Right atrium auricular region (tissue), 2 donors: ENCODE measurements at places on chromosomes 16 and 17. TPM values are rescaled to one million over a fixed set of nuclear protein-coding genes. Genes with fewer than 3 reads are reported as not detected.

FN3K gene
- 28.3 TPM for total RNA-seq

- H3K4me3 ChIP-seq = no peak overlapping the region
- DNase-seq = no peak
- H3K27me3 ChIP-seq = no peaks in the 10 kb centered on the region
- H3K36me3 ChIP-seq = no peaks in the 10 kb centered on the region
These were observed 76.8 kb upstream of the LGALS9 start for GRCh38 chr17:27554152-27554551.

DNA sequence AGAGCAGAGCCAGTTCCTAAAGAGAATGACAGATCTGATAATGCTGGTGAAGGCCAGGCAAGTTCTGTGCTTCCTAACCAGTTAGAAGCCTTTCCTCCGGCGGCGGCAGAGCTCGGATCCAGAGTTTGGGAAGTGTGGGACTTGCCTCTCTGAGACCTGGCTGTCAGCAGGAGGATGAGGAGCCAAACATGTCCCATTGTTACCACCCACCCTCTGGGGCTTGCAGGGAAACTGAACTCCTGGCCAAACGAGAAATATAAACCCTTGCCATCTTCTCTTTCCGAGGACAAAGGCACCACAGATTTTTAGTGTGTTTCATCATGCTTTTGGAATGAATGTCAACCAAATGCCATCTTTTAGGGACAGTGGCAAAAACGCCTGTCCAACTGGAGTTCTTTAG is 80.2 kb upstream of the SMURF2 start:
- H3K4me3 ChIP-seq = no peak overlapping the region
- peak overlapping the region; percentile 64 for H3K27ac ChIP-seq
- H3K4me1 ChIP-seq = peaks cover 36% of the 10 kb centered on the region

NPW gene
- not detected for total RNA-seq

DNA sequence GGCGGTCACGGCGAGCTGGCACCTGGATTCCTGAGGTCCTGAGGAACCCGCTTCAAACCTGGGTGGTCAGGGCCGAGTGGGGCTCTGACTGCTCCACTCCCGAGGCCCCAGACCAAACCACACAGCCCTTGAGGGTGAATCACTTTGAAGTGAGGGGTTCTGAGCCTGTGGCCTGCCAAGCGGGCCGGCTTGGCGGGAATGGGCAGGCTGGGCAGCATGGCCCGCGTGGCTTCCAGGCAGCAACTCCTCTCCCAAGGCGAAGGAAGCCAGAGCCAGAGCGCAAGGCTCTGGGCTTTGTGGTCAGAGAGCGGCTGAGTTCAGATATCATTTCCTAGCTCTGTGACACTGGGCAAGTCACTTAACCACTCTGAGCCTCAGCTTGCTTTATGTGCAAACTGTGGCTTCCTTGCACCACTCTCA is 42.7 kb downstream of the CMIP start:
- no peaks in the 10 kb centered on the region for H3K4me1 ChIP-seq
- H3K4me3 ChIP-seq = no peak overlapping the region
- DNase-seq = no peak
- no peaks in the 10 kb centered on the region for H3K27me3 ChIP-seq
- H3K27ac ChIP-seq = no peak overlapping the region

HCRT gene
- total RNA-seq = not detected

GRCh38 chr16:47712276-47713224 is 251.4 kb downstream of the PHKB start:
- DNase-seq = no peak
- no peaks in the 10 kb centered on the region for H3K27me3 ChIP-seq
- H3K36me3 ChIP-seq = no peaks in the 10 kb centered on the region
- H3K4me3 ChIP-seq = no peak overlapping the region
- H3K27ac ChIP-seq = no peak overlapping the region

CDH11 gene
- total RNA-seq = 59.1 TPM
